Natural killer cell (primary cell): ENCODE measurements at places on chromosomes 16 and 17. TPM values are rescaled to one million over a fixed set of nuclear protein-coding genes. Genes with fewer than 3 reads are reported as not detected.

KRT20 gene
- not detected for total RNA-seq

ADAD2 gene
- total RNA-seq = not detected

TBC1D3 gene
- total RNA-seq = not detected

GRAP gene
- 11.3 TPM for total RNA-seq

RBBP6 gene
- total RNA-seq = 219 TPM

ENDOV gene
- total RNA-seq = 18.8 TPM

NPB gene
- total RNA-seq = not detected

PRAC2 gene
- not detected for total RNA-seq

GSE1 gene
- 233 TPM for total RNA-seq

CA7 gene
- not detected for total RNA-seq

SAMD14 gene
- 1.1 TPM for total RNA-seq

NPIPB2 gene
- total RNA-seq = 22.4 TPM

EIF3CL gene
- 28.4 TPM for total RNA-seq

ARL4D gene
- 5.3 TPM for total RNA-seq

RPL23 gene
- 923 TPM for total RNA-seq

GRCh38 chr16:21302454-21302853 is 24.4 kb upstream of the CRYM start:
- no peaks in the 10 kb centered on the region for H3K36me3 ChIP-seq
- DNase-seq = no peak
- no peaks in the 10 kb centered on the region for H3K27me3 ChIP-seq
- H3K4me3 ChIP-seq = no peak overlapping the region
- peaks cover 11% of the 10 kb centered on the region for H3K4me1 ChIP-seq
- H3K27ac ChIP-seq = no peak overlapping the region

GRCh38 chr17:888998-889441 is 90.6 kb downstream of the NXN start:
- H3K27ac ChIP-seq = no peak overlapping the region
- H3K36me3 ChIP-seq = no peaks in the 10 kb centered on the region
- H3K4me3 ChIP-seq = no peak overlapping the region
- H3K27me3 ChIP-seq = no peaks in the 10 kb centered on the region
- H3K4me1 ChIP-seq = peaks cover 4% of the 10 kb centered on the region

DNA sequence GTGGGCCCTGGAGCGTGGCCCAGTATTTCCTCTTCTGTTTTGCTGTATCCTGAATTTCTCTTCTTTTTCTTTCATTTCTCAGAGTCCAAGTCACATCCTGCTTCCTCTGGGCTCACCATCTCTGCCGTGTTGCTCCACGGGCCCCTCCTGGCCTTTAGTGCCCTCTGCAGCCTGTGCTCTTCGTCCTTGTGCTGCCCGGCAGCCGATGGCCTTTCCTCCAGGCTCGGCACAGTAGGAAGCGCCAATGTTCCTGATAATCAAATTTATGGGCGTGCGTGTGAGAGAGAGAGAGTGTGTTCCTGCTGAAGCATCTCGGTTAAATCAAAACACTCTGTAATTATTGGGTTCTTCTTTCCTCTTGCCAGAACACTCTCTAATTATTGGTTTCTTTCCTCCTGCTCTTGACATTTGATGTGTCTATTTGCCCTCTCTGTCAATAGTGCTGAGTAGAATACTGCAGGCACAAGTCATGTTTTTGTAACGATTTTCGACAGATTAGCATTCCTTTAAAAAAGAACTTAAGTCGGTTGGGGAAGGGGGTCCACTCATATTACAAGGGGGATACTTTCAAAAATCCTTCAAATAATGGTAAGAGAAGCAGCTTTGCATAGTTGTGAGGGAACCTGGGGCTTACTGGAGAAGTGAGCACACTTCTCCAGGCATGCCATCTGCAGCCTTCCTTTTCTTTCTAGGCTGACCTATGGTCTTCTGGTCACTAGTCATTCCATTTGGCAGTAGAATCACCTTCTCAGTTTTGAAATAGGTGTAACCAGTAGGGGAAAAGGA is 126.6 kb downstream of the RPTOR start:
- H3K27me3 ChIP-seq = no peaks in the 10 kb centered on the region
- no peak overlapping the region for H3K4me3 ChIP-seq
- H3K4me1 ChIP-seq = peaks cover 8% of the 10 kb centered on the region

DNA sequence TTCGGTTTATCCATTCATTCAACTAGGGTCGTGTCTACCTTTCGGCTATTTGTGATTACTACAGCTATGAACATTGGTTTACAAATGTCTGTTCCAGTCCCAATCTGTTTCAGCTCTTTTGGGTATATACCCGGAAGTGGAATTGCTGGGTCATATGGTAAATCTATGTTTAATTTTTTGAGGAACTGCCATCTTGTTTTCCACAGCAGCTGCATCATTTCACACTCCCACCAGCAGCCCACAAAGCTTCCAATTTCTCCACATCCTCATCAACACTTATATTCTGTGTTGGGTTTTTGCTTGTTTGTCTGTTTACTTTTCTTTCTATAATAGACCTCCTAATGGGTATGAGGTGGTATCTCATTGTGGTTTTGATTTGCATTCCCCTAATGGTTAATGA is 48.7 kb upstream of the GINS3 start:
- H3K4me3 ChIP-seq = no peak overlapping the region
- no peak overlapping the region for H3K27ac ChIP-seq
- peaks cover 3% of the 10 kb centered on the region for H3K27me3 ChIP-seq
- no peaks in the 10 kb centered on the region for H3K36me3 ChIP-seq

- peaks cover 23% of the 10 kb centered on the region for H3K4me1 ChIP-seq
- H3K4me3 ChIP-seq = peak within 1 kb of the TSS; percentile 20
- peak; percentile 43 for DNase-seq
- peaks cover 37% of the 10 kb centered on the region for H3K27me3 ChIP-seq
- H3K27ac ChIP-seq = no peak within 1 kb of the TSS
- no peaks in the 10 kb centered on the region for H3K36me3 ChIP-seq
Measured at GRCh38 chr17:74924250-74924948, at the start of gene OTOP2. Gene OTOP2, plus strand, starts transcription at chr17:74924273. Its CDS starts 360 bp downstream, at chr17:74924633.

GRCh38 chr16:78331731-78332130 is 232.3 kb downstream of the WWOX start:
- DNase-seq = no peak
- H3K27ac ChIP-seq = no peak overlapping the region
- no peaks in the 10 kb centered on the region for H3K36me3 ChIP-seq
- no peak overlapping the region for H3K4me3 ChIP-seq
- H3K27me3 ChIP-seq = no peaks in the 10 kb centered on the region

GRCh38 chr17:29590411-29591145 is 1.1 kb upstream of the GIT1 start:
- DNase-seq = peak; percentile 48
- no peak overlapping the region for H3K27ac ChIP-seq
- H3K4me1 ChIP-seq = peaks cover 72% of the 10 kb centered on the region
- H3K36me3 ChIP-seq = no peaks in the 10 kb centered on the region
- H3K27me3 ChIP-seq = peaks cover 3% of the 10 kb centered on the region
- peak overlapping the region; percentile 61 for H3K4me3 ChIP-seq

DNA sequence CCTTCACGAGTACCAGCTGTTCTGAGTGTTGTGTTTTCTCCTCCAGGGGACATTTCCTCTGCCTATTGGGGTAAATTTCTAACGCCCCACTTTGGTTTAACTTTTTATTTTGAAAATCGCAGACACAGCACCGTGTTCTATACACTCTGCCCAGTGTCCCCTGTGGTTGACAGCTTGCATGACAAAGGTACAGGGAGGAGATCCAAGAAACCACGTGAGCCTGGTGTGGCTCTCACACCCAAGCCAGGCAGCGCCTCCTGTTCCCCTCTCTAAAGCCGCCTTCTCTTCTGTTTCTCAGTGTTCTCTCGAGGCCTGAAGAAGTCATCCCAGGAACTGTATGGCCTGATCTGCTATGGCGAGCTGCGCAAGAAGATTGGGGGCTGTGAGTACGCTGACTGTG is 25.4 kb downstream of the CRAMP1 start:
- DNase-seq = no peak
- peaks cover 53% of the 10 kb centered on the region for H3K36me3 ChIP-seq
- peak overlapping the region; percentile 19 for H3K4me3 ChIP-seq
- no peaks in the 10 kb centered on the region for H3K27me3 ChIP-seq
- peaks cover 55% of the 10 kb centered on the region for H3K4me1 ChIP-seq

GRCh38 chr17:70278844-70279462 is 109.6 kb downstream of the KCNJ2 start:
- no peaks in the 10 kb centered on the region for H3K27me3 ChIP-seq
- no peak overlapping the region for H3K27ac ChIP-seq
- DNase-seq = no peak
- H3K4me1 ChIP-seq = no peaks in the 10 kb centered on the region
- no peaks in the 10 kb centered on the region for H3K36me3 ChIP-seq

DNA sequence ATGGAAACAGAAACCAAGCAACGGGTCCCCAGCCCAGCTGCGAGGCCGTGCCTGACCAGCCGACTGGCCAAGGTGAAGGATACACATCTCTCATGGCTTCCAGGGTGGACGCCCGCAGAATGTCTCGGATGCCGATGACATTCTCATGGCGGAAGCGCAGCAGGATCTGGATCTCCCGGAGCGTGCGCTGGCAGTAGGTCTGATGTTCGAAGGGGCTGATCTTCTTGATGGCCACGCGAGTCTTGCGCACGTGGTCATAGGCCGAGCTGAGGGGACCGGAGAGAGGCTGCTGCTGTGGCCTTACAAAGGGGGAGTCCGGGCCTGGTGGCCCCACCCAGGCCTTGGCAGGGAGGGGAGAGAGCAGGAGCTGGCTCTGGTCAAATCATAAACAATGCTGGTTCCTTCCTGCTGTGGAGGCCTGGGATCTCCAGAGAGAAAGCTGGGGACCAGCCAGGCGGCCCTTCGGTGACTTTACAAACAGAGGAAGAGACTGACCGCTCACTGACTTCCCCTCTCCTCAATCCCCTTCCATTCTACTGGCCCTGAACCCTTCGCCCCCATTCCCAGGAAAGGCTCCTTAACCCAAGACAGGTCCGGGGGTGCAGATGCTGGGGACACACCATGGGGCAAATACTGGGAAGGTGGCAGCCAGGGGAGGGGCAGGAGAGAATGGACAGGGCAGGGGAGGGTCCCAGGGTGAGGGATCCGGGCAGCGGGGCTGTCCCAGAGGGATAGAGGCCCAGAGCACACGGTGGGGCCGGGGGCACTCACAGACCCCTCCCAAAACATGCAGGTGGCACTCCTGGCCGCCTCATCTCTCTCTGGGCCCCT is 1.1 kb downstream of the MAPK3 start:
- H3K27ac ChIP-seq = peak overlapping the region; percentile 61
- DNase-seq = peak; percentile 10
- H3K4me1 ChIP-seq = peaks cover 32% of the 10 kb centered on the region
- H3K27me3 ChIP-seq = no peaks in the 10 kb centered on the region

- H3K27ac ChIP-seq = no peak overlapping the region
- H3K27me3 ChIP-seq = peaks cover 2% of the 10 kb centered on the region
- peaks cover 18% of the 10 kb centered on the region for H3K4me1 ChIP-seq
Measured at GRCh38 chr17:43914451-43914850, 7.1 kb upstream of the MPP2 start.

- H3K4me3 ChIP-seq = no peak overlapping the region
- no peak overlapping the region for H3K27ac ChIP-seq
- no peaks in the 10 kb centered on the region for H3K27me3 ChIP-seq
- peaks cover 2% of the 10 kb centered on the region for H3K4me1 ChIP-seq
Measured at GRCh38 chr16:12016291-12016947, 39.9 kb downstream of the SNX29 start.

- H3K27ac ChIP-seq = no peak overlapping the region
- DNase-seq = peak; percentile 82
- H3K4me1 ChIP-seq = no peaks in the 10 kb centered on the region
Measured at GRCh38 chr16:12819126-12820117, 15.7 kb upstream of the CPPED1 start.

DNA sequence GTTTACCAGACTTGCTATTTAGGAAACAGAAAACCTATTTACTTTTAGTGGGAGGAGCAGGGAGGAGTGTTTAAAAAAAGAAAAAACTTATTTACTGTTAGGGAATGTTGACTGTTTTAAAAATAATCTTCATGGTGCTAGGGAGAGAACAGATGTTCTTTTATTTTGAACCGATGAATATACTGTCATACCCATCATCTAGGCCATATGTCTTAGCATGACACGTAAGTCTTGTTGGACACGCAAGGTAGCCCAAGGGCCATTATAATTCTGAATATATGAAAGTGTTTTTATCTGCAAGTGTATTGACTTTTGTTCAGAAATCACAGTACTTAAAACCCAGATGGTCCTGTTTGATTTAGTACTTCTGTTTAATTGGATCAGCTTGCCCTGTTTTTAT is 11.6 kb downstream of the WIPF2 start:
- H3K27ac ChIP-seq = no peak overlapping the region
- no peak for DNase-seq
- no peaks in the 10 kb centered on the region for H3K4me1 ChIP-seq
- no peak overlapping the region for H3K4me3 ChIP-seq
- H3K36me3 ChIP-seq = peaks cover 20% of the 10 kb centered on the region
